AG04449 (cell line): ENCODE measurements at places on chromosomes 5 and 9.

- no peak for DNase-seq
These were observed 41.9 kb downstream of the SLC22A5 start for GRCh38 chr5:132411304-132412013.

GRCh38 chr5:154203798-154204578 lies 13.5 kb downstream of the GALNT10 start:
- no peak for DNase-seq

DNA sequence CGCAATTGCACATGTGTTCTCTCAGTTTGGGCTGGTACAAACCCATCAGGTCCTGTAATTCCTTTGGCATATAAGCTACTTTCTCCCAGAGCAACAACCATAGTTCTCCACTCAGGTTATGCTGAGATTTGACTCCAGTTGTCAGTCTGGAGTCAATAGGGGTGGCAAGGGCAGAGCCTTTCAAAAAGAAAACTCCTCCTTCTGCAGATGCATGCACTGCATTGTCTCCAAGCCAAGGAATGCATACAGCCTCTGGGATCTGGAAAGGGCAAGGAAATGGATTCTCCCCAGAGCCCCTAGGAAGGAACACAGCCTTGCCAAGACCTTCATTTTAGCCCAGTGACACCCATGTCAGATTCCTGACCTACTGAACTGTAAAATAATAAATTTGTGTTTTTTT lies 31.0 kb upstream of the GZMA start:
- DNase-seq: no peak

- no peak for DNase-seq
These were observed 15.3 kb downstream of the ASPN start for GRCh38 chr9:92467041-92467440.

DNA sequence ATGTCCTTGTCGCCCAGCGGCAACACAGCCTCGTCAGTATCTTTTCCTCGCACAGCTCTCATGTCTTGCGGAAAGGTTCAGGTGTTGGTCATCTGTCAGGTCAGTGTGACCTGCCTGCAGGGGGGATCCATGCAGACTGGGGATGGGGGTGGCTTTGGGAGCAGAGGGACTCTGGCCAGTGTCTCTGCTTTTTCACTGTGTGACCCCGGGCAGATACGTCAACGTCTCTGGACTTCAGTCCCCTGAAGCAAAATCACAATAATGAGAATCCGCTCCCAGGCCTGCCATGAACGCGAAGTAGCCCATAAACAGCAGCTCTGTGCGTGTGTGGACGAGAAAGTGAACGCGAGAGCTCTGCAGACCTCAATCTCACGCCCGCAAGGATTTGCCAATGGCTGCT lies 75.7 kb upstream of the FCN1 start:
- no peak for DNase-seq

- DNase-seq: no peak
These were observed 547 bp downstream of the ANP32B start for GRCh38 chr9:97983589-97984187.

DNA sequence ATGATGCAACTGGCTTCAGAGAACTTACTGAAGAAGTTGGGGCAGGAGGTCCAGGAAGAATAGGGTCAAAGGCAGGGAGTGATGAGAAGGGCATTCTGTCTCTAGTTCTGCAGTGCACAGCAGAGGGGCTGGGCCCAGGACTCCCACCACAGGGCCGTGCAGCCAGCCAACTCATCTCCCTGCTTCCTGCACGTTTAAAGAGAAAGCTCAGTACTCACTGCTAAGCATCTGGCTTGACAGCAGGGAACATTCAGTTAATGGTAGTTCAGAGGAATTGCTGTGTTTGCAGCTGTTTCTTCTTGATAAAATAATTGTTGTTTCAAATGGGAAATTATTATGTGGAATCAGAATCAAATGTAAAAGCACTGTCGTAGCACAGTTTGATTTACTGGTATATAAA lies 25.6 kb upstream of the SCAMP1 start:
- DNase-seq: no peak

DNA sequence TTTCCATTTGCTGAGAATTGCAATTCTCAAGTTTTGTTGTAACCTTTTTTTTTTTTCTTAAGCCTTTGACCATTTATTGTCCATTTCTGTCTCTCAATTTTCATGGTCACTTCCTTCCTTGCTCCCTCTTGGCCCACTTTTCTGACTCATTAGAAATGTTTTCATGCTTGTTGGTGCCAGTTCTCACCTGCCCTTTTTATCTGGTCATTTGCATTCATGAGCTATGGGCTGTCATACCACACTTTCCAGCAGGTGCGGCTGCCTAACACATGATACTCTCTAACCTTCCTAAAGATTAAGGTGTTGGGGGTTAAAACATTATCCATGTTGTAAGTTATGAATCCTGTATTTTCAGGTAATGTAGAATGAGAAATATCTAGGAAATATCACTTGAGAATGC lies 150.5 kb upstream of the TLX3 start:
- no peak for DNase-seq

- DNase-seq: no peak
These were observed 70.1 kb downstream of the PIP5K1B start for GRCh38 chr9:68775003-68775730.

DNA sequence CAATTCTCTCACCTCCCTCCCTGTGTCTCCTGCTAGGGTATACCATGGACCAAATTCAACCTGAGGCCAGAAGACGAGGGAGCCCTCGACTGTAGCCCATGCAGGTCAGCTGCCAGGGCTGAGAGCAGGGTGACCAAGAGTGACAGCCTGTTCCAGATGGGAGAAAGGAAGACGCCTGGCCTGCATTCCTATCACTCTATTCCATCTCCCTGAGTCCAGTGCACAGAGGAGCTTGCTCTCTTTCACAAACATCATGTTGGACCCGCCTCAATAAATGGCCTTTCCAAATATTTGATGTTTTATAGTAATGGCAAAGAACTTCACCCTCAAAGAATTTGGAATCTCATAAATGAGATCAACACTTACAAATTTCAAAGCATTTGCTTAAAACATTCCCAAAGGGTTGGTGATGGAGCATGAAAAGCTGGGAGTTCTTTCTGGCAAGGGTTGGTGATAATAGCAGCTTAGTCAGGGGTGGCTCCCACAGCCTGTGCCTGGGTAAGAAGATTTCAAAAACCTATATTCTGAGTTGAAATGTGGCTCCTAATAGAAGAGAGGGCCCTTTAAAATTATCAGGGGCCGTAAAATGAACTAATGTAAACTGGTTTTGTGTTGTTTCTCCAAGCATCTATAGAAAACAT lies 393.1 kb downstream of the EFNA5 start:
- DNase-seq: no peak

DNA sequence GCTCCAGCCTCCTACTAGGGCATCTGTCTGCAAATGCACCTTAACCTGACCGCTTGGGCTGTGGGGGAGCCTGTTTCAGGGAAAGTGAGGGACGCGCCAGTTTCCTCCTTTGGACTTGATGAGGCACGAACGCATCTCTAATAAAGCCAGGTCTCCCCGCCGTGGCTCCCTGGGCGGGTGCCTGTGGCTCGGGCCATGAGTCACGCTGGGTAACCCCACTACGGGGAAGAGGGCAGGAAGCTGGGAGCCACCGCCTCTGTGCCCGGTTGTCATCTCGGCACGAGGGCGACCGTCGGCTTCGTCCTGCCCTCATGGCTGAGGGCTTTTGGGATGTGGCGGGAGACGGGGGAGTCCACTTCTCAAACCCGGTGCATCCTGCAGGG lies 12.1 kb downstream of the NOTCH1 start:
- no peak for DNase-seq
